Fibroblast of gingiva (primary cell): ENCODE measurements at places on chromosomes 2 and 18.

- peak; percentile 85 for DNase-seq
Measured at GRCh38 chr2:10122500-10123280, at the start of gene RRM2. TSS of gene RRM2 (plus strand) at chr2:10122739. CDS start at chr2:10122799, 60 bp downstream.

- no peak for DNase-seq
Measured at GRCh38 chr2:34401186-34401585, 802.1 kb upstream of the FAM98A start.

- DNase-seq = no peak
Measured at GRCh38 chr2:241982706-241983570, 113.4 kb downstream of the RTP5 start.

- DNase-seq = no peak
Measured at GRCh38 chr2:234670806-234671205, 173.9 kb upstream of the ARL4C start.

DNA sequence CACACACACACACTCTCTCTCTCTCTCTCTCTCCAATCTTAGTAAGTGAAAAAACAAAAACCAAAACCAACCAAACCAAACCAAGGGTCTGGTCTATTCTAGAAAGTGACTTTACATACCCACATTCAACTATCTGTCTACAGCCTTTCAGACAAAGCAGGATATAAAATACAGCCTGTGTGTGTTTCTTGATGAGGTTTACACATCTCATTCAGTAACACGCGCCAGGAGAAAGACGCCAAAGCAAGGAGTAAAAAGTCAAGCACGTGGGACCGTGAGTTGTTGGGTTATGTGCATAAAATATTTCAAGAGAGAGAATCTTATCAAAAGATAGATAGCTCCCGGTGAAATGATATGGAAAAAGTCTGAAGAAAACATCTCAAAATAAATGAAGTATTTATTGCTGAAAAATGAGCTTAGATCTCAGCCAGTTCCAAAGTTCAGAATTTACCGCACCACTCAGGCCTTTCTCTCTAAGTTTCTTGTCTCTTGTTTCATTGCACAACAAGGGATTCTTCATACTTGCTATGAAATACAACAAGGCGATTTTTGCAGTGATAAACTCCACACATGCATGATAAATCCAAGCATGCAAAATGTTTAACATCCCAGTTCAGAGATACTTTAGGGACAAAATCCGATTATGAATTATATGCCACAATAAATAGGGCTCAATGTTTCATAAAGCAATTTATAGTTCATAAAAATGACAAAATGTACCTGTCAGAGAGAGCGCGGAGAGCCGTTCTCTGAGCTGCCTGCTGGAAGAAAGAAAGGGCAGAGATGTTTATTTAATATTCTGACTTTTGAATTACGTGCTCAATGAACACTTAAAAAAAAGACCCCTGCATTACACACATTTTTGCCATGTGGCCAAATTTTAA, 159.3 kb upstream of the REV1 start:
- no peak for DNase-seq

DNA sequence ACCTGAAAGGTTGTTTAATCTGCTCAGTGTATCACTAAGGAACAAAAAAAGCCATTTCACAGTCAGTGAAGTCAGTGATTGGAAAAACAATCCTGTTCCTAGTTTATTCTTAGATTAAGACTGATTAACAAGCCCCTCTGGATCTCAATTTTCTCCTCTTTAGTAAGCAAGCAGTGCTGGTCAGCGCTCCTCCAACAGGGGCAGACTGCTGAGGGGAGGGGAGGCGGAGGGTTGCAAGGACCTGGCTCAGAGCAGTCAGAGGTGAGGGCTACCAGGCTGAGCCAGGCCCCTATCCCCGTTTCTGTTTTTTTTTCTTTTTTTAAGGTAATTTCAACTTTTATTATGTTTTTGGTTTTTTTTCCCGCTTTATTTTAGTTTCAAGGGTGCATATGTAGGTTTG, 24.7 kb upstream of the KCNS3 start:
- DNase-seq = no peak

DNA sequence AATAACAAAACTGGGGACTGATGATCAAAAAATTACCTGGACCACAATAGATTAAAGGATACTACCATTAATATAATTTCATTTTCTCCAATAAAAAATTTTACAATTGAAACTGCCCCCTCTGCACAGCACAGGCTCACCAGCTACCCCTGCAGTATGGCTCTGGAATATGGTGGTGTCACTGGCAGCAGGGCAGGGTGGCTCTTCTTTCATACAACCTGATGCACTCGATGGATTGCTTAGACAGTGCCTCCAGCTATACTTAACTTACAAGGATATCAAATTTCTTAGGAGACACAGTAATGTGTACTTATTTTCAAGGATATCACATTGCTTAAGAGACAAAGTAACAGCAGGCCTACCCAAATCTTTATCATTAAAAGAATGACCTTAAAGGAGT, 124.0 kb downstream of the PRELID3A start:
- peak; percentile 10 for DNase-seq

GRCh38 chr2:230949966-230950873, 25.2 kb upstream of the GPR55 start:
- no peak for DNase-seq

DNA sequence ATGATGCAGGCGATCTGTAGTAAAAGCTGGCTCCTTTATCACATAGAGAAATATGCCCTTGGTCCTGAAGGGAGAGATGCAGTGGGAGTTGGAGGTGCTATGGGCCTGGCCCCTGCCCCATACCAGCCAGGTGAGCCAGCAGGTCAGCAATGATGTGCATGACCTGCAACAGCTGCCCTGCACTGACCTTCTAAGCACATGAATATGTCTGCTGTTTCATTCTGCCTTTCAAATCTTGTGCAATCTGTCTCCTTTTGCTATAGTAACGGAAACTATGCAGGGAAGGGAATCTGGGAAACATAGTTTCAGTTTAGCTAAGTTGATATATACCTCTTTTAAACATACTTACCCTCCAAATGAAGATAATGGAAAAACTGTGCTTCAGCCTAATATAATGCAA, 235.2 kb downstream of the TDRD15 start:
- no peak for DNase-seq

GRCh38 chr2:36438449-36438977, 82.9 kb downstream of the CRIM1 start:
- DNase-seq = peak; percentile 93

GRCh38 chr2:19550750-19551149, 192.3 kb upstream of the OSR1 start:
- no peak for DNase-seq

GRCh38 chr18:67896451-67896850, 379.9 kb upstream of the DSEL start:
- no peak for DNase-seq

DNA sequence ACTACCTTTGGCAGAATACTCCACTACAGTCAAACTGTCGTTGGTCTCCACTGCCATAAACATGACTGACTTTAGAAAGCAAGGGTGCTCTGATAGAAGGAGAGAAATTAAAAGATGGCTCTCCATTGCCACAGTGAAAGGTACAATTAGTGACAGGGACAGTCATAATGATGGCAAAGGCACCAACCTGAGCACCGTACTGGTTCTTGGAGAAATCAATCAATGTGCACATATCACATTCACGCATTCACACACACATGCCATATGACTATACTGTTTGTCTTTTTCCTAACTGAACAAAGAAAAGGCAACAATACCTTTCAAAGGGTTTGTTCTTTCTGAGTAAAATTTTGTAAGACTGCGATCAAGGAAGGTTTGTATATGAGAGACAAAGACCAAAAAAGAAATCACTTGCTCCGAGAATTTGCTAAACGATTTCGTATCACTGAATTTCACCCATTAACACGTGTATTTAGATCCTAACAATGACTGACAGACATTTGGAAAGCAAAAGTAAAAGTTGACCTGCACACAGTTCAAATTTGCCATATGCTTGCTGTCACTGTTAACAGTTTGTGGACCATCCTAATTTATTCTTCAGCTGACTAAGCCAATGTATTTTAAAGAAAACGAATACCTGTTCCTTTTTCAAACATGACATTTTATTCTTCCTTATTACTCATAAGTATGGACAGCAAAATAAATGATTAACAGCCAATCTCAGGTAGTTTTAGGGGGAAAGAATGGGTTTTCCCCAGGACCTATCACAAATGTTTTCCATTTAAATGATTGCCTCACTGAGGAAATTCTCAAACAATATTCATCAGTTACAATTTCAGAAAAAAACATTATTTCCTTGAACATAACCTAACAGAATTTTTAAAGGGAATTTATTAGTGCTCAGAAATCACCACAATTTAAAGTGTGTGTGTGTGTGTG, 644.4 kb downstream of the ZEB2 start:
- no peak for DNase-seq

DNA sequence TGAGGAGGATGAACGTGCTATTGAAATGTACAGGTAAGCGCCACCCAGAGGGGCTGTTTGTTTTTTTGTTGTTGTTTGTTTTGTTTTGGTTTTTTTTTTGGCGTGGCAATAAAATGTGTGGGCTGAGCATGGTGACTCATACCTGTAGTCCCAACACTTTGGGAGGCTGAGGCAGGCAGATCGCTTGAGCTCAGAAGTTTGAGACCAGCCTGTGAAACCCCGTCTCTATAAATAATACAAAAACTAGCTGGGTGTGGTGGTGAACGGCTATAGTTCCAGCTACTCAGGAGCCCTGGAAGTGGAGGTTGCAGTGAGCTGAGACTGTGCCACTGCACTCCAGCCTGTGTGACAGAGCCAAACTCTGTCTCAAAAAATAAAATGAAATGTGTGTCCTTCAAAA, 6.2 kb downstream of the PDCL3 start:
- DNase-seq = no peak

- DNase-seq = no peak
Measured at GRCh38 chr2:16767789-16768476, 102.3 kb upstream of the CYRIA start.
